ENCODE measurements at places on chromosomes 11 and 22.

- DNase-seq = no peak
Observed at GRCh38 chr22:27046086-27046485, 388.7 kb downstream of the MIAT start.

- no peak for DNase-seq
Observed at GRCh38 chr11:104049116-104049515, 12.7 kb downstream of the DDI1 start.

GRCh38 chr11:129533395-129533794 lies 157.7 kb downstream of the BARX2 start:
- DNase-seq = no peak

GRCh38 chr11:122253589-122254231 lies 137.7 kb upstream of the BLID start:
- no peak for DNase-seq
